ENCODE measurements at places on chromosomes 12 and 14. TPM values are rescaled to one million over a fixed set of nuclear protein-coding genes. Genes with fewer than 3 reads are reported as not detected.

Gene ARHGAP9
- 95.9 TPM for total RNA-seq

Gene VWF
- total RNA-seq, result not detected

Gene CLEC4C
- not detected for total RNA-seq

Gene PLBD1
- total RNA-seq, result not detected

Gene PRIM1
- 74.9 TPM for total RNA-seq

Gene CCDC177
- not detected for total RNA-seq

Gene ABCB9
- 5.1 TPM for total RNA-seq

Gene ORMDL2
- total RNA-seq, result 26.4 TPM

Measured in activated naive CD4-positive, alpha-beta T cell treated with anti-CD3 and anti-CD28 coated beads for 36 hours (primary cell).